Stimulated activated naive CD8-positive, alpha-beta T cell treated with anti-CD3 and anti-CD28 coated beads, Interleukin-15, Interleukin-2, amounts not matched to agents 100 U/mL and 50 U/mL, for 24 hours (primary cell): ENCODE measurements at places on chromosomes 5 and 9.

GRCh38 chr5:173065155-173065554, 9.0 kb downstream of the CREBRF start:
- no peak for DNase-seq

DNA sequence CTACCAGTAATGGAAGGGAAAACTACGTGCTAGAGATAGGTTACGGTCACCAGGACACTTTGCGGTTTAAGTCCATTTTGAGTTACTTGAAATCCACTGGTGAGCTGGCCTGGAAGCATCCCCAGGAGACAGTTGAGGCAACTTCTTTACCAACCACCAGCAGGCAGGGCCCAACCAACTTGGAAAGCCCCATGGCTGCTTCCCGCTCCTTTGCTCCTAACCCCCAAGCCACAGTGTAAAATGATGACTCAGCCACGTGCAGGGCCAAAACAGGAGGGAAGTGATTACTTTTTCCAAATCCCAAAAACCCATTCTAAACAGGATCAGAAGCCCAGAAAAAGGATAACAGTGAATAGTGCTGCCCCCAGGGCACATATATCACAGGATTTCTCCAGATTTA, 87.4 kb downstream of the PAX5 start:
- no peak for DNase-seq

DNA sequence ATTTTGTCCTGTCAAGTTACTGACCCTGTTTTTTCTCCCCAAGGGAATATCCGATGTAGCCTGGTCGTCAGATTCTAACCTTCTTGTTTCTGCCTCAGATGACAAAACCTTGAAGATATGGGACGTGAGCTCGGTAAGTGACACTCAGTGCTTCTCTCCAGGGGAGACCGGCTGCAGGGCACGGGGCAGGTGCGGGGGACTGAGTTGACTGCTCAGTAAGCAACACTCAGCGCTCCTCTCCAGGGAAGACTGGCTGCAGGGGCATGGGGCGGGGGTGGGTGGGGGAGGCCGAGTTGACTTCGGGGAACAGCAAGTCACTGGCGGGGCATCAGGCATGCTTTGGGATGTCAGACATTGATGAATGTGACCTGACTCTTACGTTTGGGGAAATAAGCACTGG, 6.0 kb downstream of the WDR5 start:
- no peak for DNase-seq

GRCh38 chr9:3136230-3136629, 292.3 kb upstream of the PUM3 start:
- no peak for DNase-seq

- DNase-seq = no peak
These were observed 82.7 kb upstream of the PANK3 start for GRCh38 chr5:168661593-168662485.

DNA sequence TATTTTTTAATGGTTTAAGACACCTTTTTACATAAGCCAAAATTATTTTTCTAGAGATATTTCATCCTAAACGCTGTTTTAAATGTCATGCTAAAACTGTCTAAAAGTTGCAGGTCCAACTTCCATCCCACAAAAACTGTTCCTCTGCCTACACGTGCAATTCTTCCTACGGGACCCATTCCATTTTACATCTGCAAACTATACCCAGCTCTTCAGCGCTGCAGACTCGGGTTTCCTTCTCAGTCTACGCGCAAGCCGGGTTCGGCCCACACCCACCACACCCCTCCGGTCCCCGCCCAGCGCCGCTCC, 8.7 kb downstream of the RANBP6 start:
- DNase-seq = no peak

DNA sequence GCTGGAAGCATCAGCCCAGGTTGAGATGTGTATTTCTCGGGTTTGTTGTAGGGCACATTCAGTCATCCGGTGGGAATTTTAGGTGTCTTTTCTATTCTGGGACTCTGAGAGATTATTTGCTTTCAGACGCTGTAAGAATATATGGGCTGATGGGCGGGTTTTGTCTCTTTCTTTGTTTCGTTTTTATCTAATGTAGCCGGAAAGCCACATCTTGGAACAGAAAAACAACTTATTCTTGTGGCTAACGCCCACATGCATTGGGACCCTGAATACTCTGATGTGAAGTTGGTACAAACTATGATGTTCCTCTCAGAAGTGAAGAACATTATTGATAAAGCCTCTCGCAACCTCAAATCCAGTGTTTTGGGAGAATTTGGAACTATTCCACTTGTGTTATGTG, 22.4 kb downstream of the SCGB3A1 start:
- no peak for DNase-seq

GRCh38 chr5:141815051-141815795, 63.0 kb downstream of the PCDH1 start:
- DNase-seq = no peak

GRCh38 chr5:59521476-59521875, 372.1 kb downstream of the PDE4D start:
- DNase-seq = no peak

DNA sequence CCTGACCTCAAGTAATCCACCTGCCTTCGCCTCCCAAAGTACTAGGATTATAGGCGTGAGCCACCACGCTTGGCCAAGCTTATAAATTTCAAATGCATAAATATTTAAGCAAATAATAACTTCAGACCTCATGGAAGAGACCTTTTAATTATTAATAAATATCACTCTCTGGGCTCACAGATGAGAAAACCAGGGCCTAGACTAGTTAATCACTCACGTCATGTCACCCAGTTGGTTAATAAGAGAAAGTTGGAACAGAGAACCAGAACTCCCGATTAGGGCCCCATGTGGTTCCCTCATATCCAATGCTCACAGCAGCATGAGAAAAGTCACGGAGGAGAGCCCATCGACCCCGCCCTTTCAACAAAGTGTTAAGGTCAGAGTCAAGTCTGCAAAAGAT, 79.3 kb downstream of the EPB41L4A start:
- no peak for DNase-seq
